Left renal pelvis (tissue), 4 donors: ENCODE measurements at places on chromosomes 11 and 22. TPM values are rescaled to one million over a fixed set of nuclear protein-coding genes. Genes with fewer than 3 reads are reported as not detected.

ANGPTL5 gene
- not detected for polyA plus RNA-seq

CYTH4 gene
- 4.1 TPM for polyA plus RNA-seq

CFL1 gene
- 722 TPM for polyA plus RNA-seq

- no peak for DNase-seq
Observed at GRCh38 chr22:45051946-45052345, 42.1 kb upstream of the PHF21B start.

DNA sequence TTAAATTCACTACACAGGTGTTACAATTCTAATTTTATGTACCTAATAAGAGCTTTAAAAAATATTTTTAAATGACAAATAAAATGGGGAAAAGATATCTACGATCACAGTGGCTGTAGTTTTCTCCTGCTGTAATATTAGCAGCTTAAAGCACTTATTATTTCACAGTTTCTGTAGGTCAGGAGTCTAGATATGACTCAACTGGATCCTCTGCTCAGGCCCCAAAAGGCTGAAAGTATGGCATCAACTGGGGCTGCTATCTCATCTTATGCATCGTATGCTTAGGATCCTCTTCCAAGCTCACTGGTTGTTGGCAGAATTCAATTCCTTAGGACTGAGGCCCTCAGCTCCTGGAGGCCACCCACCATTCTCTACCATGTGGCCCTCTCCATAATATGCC, 12.8 kb downstream of the FBXO3 start:
- DNase-seq = no peak

DNA sequence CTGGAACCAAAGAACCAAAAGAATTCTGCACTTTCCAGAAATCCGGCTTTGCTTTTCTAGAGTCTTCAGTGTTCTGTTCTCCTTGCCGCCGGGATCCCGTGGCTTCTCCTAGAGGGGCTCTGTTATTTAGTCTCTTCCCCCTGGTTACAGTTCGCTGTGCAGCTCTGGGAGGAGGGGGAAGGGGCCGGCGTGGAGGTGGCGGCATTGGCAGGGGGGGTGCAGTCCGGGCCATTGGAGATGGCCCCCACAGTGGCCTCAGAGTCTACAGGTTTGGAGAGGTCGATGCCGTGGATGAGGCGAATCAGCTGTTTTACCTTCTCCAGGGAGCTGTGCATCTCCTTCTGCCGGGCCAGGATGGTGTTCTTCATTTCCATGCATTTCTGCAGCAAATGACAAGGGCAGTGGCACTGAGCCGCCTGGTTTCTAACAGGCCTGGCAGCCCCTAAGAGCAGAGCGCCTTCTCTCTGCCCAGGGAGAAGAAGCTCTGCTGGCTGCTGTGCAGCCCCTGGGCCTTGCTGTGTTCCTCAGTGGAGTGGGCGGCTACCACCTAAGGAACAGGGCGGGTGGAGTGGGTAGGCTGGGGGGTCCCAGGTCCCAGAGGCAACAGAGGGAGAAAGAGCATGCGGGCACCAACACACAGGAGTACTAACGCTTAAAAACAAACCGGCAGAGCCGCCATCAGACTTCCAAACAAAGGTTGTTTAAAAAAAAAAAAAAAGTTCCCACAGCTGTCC, 11.6 kb downstream of the LARGE2 start:
- DNase-seq = no peak
